ENCODE measurements at places on chromosomes 1 and 21.

- DNase-seq, result no peak
These were observed 12.6 kb downstream of the PKP1 start for GRCh38 chr1:201295861-201296260.

GRCh38 chr1:58788259-58788658, 4.4 kb upstream of the JUN start:
- no peak for DNase-seq

DNA sequence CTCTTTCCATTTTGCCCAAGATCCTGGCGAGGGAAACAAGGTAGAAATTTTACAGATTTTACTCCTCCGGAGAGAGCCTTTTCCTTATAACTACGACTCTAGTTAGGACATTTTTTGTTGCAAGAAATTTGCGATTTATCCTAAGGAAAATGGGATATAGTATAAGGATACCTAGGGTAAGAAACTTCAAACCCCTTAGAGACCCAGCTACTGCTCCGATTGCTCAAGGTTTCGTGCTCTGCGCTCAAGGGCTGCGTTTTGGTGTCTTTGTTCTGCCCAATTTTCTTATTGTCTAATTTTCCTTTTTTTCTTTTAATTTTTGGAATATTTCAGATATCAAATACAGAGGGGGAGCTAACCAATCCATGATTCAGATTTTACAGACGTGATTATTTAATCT, 1.5 kb downstream of the TTC3 start:
- DNase-seq, result no peak

DNA sequence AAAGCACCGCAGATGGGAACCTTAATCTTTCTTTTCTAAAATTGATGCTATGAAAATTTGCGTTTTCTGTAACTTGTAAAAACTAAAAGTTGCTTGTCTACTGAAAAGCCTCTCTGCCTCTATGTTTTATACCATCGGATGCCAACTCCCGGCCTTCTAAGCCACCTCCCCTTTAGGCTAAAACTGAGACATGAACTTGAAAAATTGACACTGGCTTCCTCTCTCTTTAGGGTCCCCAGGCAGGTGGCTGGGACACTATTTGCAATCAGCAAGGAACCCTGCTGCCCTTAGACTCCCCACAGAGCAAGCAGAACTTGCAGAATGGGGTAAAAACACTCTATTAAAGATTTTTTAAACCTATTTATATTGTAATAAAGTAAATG, 151.1 kb upstream of the CAMK1G start:
- DNase-seq, result no peak

- no peak for DNase-seq
These were observed 671.7 kb upstream of the PTBP2 start for GRCh38 chr1:96049759-96050409.

GRCh38 chr1:162368451-162368850, 8.2 kb downstream of the SPATA46 start:
- no peak for DNase-seq

- DNase-seq, result no peak
These were observed 8.8 kb downstream of the RAB25 start for GRCh38 chr1:156069490-156070455.

DNA sequence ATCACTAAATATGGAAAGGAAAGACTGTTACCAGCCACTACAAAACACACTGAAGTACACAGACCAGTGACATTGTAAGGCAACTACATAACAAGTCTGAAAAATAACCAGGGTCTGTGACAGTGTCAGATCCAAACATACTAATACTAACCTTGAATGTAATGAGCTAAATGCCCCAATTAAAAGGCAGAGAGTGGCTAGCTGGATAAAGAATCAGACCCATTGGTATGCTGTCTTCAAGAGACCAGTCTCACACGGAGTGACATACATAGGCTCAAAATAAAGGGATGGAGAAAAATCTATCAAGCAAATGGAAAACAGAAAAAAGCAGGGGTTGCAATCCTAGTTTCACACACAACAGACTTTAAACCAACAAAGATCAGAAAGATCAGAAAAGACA, 100.1 kb downstream of the MAGI3 start:
- DNase-seq, result no peak

DNA sequence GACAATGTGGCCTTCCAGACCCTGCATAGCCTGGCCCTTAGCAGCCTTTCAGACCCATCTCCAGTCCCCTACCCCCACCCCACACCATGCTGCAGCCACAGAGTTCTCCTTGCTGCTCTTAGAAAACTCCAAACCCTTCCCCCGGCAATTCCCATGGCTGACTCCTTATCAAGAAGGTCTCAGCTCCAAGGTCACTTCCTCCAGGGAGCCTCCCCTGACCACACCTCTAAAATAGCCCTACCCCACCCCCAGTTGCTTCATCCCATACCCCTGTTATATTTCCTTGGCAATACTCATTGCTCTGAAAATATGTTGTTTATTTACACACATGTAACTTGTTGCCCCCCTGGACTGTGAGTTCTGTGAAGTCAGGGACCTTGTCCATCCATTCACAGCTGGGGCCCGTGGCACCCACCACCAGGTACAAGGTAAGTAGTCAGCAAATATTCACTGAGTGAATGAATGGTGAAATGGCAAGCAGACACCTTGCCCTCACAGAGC, 4.3 kb upstream of the ADGRB2 start:
- DNase-seq, result no peak

DNA sequence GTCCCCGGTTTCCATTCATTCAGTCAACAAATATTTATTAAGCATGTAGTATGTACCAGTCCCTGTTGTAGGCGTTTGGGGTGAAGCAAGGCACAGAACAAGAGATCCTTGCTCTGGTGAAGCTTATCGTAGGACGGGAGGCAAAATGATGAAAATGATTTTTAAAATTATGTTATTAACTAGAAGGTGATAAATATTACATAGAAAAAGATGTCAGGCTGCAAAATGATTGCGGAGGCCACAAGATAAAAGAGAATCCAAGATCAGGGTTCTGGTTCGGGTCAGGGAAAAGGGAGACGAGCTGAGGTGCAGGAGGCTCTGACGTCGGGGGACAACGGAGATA, 602 bp upstream of the CGN start:
- no peak for DNase-seq

DNA sequence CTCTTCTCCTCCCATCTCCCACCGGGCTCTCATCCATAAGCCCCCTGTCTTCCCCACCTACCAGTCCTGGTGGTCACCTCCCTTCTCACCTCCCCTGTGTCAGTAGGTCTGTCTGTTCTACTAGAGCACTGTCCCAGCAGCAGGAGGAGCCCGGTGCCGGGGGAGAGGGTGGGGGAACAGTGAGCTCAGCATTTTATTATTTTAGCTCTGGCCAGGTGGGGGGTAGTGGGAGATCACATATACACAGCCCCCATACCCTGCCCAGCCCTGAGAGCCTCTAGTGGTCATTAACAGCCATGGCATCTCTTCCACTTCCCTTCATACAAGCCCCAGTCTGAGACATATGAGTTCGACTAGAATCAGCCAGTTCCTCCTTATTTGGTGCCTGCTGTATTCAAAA, at the start of gene TMOD4:
Gene TMOD4 (minus strand): TSS at position 119 of the 400 bp plus-strand sequence. CDS start 1,106 bp downstream, outside the sequence.
- DNase-seq, result no peak

- peak; percentile 30 for DNase-seq
These were observed 43.0 kb downstream of the UBE2U start for GRCh38 chr1:64246294-64246917.

GRCh38 chr1:53371851-53372250, 44.0 kb upstream of the LRP8 start:
- DNase-seq, result no peak

GRCh38 chr1:153597206-153597605, 15.7 kb downstream of the S100A16 start:
- peak; percentile 2 for DNase-seq

- DNase-seq, result no peak
These were observed 32.9 kb downstream of the NIBAN1 start for GRCh38 chr1:184941410-184941733.

- no peak for DNase-seq
These were observed at the start of gene WLS for GRCh38 chr1:68232289-68233148. Gene WLS (minus strand): TSS chr1:68232523. CDS start chr1:68232299, 224 bp downstream.

GRCh38 chr1:166354406-166354805, 187.6 kb upstream of the FAM78B start:
- DNase-seq, result no peak

- no peak for DNase-seq
These were observed 25.8 kb downstream of the ANP32E start for GRCh38 chr1:150210091-150210490.

DNA sequence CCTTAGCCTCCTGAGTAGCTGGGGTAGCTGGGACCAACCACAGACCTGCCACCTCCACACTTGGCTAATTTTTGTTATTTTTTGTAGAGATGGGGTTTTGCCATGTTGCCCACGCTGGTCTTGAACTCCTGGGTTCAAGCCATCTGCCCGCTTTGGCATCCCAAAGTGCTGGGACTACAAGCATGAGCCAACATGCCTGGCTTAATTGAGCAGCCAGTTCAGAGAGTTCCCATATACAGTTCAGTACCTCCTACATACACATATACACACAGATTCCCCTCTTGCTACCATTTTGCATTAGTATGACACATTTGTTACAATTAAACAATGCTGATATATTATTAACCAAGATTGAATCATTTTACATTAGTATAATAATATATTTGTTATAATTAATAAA, 2.9 kb downstream of the RNPEP start:
- no peak for DNase-seq

- DNase-seq, result no peak
These were observed 19.2 kb upstream of the VASH2 start for GRCh38 chr1:212930986-212931678.

- DNase-seq, result no peak
These were observed 327.5 kb upstream of the POGK start for GRCh38 chr1:166511761-166512160.

DNA sequence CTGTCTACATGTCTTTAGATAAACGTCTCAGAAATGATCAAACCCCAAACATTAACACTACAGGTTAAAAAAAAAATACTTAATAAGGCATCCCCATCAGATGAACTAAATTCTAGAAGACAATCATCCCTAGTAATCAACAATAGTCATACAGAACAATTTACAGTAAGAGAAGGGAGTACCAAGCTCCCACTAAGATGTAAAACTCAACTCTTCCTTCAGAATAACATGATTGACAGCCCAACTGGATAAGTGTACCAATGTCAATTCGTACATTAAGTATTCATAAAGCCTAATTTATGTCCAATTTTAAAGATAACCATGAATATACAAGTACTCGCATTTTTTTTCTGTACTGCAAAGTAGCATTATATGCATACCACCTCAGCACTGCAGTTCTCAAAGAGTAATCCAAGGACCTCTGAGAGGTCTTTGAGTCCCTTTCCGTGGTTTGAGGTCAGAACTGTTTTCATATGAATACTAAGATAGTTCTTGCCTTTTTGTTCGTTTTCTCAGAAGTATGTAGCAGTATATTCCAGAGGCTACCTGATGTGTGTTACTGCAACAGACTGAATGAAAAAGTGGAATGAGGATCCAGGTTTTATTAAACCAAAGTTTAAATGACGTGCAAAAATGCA, 6.6 kb downstream of the SCAF4 start:
- DNase-seq, result no peak

DNA sequence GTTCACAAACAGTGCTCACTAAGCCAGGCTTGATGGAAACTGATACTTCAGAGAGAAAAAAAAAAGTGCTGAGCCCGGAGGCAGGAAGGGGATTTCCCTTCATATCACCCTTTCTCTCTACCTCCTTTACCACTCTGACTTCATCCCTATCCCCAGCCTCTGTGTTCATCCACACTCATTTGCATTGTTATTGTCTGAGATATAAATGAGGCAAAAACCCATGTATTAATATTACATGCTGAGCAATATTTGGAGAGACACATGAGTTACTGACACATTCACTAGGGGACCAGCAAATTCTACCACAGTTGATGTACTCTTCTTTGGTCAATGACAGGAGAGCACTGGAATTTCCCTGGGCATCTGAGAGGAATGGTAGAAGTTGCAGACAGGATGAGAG, 175.8 kb downstream of the TNFSF18 start:
- no peak for DNase-seq

- no peak for DNase-seq
These were observed 126.7 kb downstream of the FOXD2 start for GRCh38 chr1:47564570-47564969.

- no peak for DNase-seq
These were observed 132.1 kb downstream of the ASTN1 start for GRCh38 chr1:177032434-177032833.

DNA sequence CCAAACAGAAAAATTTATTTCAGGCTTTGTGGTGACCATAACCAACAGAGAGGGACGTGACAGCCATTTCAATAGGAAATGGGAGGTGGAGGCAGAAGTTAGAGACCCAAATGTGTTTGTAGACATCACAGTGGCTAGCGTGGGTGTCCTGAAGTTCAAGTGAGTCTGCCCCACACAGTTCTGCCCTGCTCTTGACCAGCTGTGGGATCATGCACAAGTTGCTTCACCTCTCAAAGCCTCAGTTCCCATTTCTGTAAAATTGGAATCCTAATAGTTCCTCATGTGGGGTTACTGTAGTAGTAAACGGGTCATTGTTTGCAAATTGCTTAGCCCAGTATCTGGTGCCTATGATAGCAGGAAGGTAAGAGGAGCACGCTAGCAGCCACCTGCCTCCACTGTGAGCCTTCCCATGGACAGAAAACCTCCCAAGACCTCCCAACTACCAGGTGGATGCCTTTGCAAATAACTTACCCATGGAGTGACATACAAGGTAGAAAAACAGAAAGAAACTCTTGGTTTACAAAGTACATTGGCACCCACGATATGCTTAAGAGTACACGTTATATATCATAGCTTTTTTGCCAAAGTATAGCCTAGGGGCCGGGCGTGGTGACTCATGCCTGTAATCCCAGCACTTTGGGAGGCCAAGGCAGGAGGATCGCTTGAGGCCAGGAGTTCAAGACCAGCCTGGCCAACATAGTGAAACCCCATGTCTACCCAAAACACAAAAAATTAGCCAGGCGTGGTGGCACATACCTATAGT, 29.1 kb downstream of the FHAD1 start:
- no peak for DNase-seq

DNA sequence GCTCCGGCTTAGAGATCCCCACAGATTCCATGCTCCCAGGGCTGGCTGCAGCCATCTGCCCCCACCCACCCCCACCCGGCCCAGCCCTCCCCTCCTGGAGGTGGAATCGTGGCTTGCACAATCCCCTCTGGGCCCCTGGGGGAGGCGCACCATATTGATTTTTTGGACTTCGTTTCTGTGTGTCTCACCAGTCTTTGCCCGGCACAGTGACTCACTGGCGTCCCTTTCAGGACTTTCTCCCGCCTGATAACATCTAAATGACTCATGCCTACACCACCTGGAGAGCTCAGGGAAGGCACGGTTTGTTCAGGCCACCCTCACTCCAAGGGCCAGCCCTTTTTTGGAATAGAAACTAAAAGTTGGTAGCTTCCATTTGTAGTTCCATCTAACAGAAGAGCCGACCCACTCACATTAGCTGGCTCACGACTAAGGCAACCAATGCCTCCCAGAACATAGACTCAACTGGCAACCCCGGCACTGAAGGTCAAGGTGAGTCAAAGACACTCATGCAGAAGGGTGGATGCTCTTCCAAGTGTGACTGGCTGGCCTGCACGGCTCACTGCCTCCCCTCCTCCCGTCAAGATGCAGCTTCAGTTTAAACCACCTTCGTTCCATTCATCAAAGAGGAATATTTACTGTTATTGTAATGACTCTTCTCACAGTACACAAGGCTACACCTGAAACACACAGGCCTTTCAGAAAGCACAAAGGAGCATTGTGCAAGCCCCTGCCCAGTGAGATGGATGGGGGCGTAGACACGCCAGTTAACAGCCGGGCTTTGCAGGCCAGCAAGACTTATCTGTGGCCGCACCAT, 18.1 kb upstream of the ETS2 start:
- no peak for DNase-seq

All from CD4-positive, alpha-beta T cell treated with Interleukin-12 subunit alpha and Interleukin-12 subunit beta, for 1 hour (primary cell).